ENCODE measurements at places on chromosomes 3 and 15.
A peak's percentile ranks its signal among the peaks of the same experiment; 100 is the strongest.

DNA sequence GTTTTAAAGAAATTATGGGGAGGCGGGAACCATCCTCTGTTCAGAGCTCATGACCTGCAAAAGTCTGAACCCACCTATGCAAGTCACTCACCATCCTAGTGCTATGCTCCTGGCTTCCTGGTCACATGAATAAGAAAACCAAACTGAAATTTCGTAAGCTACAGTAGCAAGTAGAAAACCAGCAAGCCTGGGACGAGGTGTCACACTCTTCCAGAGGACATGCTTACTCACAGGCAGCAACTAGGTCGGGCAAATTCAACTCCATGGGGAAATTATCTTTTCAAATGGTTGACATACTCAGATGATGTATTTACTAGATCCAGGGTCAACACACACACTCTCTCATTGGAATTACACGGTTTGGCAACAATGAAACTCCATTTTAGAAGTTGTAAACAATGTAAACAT lies 31.3 kb downstream of the LDHAL6B start:
- DNase-seq, result no peak

GRCh38 chr15:45441686-45442085 lies 63.3 kb upstream of the GATM start:
- DNase-seq, result no peak

GRCh38 chr15:66941108-66941711 lies 124.2 kb upstream of the SMAD3 start:
- DNase-seq, result no peak

GRCh38 chr3:933326-933725 lies 159.5 kb upstream of the CNTN6 start:
- DNase-seq, result peak; percentile 47

DNA sequence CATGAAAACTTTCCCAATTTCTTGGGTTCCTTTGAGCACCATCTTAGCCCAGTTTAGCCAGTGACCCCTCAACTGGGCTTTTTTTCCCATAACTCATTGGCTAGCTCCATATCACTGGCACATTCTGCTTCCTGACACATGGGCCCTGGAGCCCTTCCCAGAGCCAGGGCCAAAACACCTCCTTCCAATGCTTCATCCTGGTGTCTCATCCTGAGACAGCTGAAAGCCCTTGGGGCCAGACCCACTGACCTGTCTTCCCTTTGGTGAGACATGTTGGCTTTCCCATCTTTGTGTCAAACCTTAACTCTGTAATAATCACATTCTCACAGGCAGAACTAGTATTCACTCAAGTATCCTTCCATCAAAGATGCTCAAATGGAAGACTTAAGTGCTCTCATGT lies 82.6 kb upstream of the SMAD3 start:
- DNase-seq, result no peak

- DNase-seq, result no peak
Measured at GRCh38 chr15:66067687-66068086, 185.9 kb downstream of the MEGF11 start.

DNA sequence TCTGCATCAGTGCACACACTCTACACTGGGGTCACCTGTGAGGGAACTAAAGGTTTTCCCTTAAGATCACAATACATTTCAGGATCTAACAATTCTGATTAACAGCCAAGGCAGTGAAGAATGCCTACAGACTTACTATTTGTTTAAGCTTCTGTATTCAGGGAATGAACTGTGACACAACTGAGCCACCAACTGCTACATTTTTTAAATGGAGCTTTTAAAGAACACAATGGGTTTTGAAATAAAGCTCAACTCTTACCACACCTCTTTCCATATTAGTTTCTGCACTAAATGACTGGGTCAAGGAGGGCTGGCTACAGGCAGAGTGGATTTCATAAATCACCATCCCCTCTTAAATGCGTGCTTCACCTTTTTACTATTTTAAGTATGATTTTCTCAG lies 100.2 kb downstream of the TMCC1 start:
- no peak for DNase-seq

- no peak for DNase-seq
Measured at GRCh38 chr15:101497484-101498034, 8.1 kb upstream of the PCSK6 start.

DNA sequence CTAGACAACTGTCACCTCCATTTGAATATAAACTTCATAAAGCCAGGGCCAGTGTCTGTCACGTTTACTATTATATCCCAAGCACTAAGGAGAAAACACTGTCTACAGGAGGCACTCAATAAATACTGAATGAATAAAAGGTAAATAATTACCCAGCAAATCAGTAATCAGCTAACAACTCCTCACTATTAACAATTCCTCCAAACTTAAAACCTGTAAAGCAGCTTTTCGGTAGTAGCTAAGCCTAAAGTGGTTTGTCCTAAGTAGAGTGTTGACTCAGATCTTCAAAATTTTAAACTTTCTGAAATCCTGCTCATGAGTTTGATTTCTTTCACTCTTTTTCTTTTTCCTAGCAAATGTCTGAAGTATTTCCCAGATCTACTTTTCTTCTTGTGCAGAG lies 39.9 kb downstream of the C3orf80 start:
- no peak for DNase-seq

GRCh38 chr3:67937498-67938118 lies 283.2 kb upstream of the SUCLG2 start:
- DNase-seq, result no peak

- no peak for DNase-seq
Measured at GRCh38 chr15:71093054-71094024, 21.9 kb upstream of the THSD4 start.

GRCh38 chr3:56970461-56970879 lies 90.0 kb upstream of the SPATA12 start:
- no peak for DNase-seq

DNA sequence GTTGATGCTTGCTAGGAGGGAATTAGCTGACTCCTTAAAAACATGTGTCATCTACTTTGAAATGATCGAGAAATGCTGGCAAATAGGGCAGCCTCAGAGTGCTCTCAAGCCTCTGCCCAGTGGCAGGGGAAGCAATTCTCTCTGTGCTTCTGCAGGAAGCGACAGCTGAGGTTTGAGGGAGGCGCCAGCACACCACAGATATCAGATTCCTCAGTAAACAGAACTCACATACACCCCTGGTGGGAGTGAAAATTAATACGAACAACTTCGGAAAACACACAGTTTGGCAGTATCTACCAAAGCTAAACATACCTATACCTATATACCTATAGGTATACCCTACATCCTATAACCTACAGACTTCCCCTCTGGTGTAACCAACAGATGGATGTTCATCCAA lies 61.3 kb downstream of the NSMCE3 start:
- DNase-seq, result no peak

GRCh38 chr15:93288728-93289294 lies 199.8 kb upstream of the RGMA start:
- DNase-seq, result no peak

- no peak for DNase-seq
Measured at GRCh38 chr3:107665351-107665750, 142.6 kb downstream of the BBX start.

DNA sequence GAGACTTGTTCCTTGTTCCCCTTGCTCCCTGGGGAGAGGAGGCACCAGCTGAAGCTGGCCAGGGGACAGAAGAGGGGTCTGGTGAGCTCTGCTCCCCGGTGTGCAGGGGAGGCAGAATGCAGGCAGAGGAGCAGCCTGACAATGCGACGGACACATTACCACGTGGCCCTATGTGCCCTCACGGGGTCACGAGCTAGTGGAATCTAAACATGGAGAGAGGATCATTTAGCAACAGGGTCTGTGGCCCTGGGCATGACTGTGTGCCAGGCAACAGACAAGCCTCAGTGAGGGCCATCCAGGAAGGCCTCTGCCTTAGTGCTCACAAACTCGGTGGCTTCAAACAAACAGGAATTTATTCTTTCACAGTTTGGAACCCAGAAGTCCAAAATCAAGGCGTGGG lies 8.5 kb upstream of the MUC4 start:
- DNase-seq, result no peak

- DNase-seq, result no peak
Measured at GRCh38 chr3:114962189-114962588, 184.9 kb downstream of the ZBTB20 start.

GRCh38 chr3:160557571-160557970 lies 7.8 kb downstream of the KPNA4 start:
- no peak for DNase-seq

Measured in retina (tissue), 1 donor.